ENCODE measurements at places on chromosomes 2 and 18. TPM values are rescaled to one million over a fixed set of nuclear protein-coding genes. Genes with fewer than 3 reads are reported as not detected.

GRCh38 chr2:119516121-119516520 lies 8.2 kb downstream of the SCTR start:
- DNase-seq: no peak

GRCh38 chr2:215931256-215931903 lies 82.0 kb downstream of the MREG start:
- peak; percentile 80 for DNase-seq

Gene TEX44
- total RNA-seq: not detected

DNA sequence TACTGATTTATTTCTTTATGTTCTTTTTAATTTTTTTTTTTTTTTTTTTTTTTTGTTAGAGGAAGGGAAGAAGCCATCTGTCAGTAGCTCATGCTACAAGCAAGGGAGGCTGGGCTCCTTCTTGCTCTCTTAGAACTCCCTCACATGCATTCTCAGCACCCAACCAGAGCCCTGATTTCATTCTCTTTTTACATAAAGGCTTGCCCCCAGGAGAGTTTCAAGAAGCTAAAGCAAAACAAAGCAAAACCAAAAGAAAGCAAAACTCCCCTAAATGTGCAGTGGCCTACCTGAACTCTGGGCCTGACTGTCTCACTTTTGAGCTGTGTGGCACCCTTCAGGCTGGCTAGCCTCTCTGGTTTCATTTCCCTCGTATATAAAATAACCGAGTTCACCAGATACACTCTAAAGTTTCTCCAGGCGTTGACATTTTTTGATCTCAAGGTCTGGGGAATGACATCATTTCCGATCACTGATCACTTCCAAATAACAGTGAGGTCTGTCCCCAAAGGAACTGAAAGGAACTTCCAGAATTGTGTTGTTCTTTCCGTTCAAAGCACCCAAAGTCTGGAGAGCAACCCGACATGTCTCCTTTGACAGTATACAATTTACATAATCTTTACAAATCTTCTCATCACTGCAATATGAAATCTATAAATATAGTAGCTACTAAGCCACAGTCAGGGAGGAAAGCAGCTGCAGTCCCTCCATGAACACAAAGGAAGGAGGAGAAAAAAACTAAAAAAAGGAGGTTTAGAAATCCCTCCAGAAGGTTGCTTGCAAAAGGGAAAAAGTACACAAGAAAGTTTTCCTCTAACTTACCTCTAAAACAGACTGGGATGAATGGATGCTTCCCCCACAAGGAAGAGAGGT lies 145.6 kb upstream of the NCK2 start:
- no peak for DNase-seq

Gene FAHD2B
- 7.2 TPM for total RNA-seq

- no peak for DNase-seq
These were observed 79.1 kb downstream of the DYM start for GRCh38 chr18:49381267-49381845.

Gene SERPINB12
- not detected for total RNA-seq

- DNase-seq: no peak
These were observed 195.3 kb upstream of the MEIS1 start for GRCh38 chr2:66239655-66240054.

- DNase-seq: no peak
These were observed 512.4 kb downstream of the LRP1B start for GRCh38 chr2:141618457-141618856.

- peak; percentile 16 for DNase-seq
These were observed 25.4 kb upstream of the CDH7 start for GRCh38 chr18:65725251-65726050.

- no peak for DNase-seq
These were observed 136.7 kb upstream of the CXCR4 start for GRCh38 chr2:136254681-136255080.

GRCh38 chr2:240111253-240111652 lies 24.9 kb downstream of the COPS9 start:
- DNase-seq: no peak

DNA sequence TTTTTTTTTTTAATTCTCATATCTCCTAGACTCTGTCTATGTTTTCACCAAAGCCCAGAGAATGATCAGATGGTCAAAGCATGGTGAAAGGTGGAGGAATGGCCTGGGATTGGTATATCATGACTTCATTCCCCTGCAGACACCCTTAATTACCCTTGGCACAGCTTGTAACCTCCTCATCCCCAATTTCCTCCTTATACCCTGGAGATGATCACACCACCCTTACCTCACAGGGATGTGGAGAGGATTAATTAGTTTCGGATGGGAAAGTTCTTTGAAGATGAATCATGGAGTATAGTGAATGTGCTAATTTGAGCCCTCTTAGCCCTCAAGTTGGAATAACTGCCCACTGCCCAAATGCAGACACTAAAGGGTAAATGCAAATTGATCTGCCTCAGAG lies 138.0 kb upstream of the LYPD6 start:
- no peak for DNase-seq

DNA sequence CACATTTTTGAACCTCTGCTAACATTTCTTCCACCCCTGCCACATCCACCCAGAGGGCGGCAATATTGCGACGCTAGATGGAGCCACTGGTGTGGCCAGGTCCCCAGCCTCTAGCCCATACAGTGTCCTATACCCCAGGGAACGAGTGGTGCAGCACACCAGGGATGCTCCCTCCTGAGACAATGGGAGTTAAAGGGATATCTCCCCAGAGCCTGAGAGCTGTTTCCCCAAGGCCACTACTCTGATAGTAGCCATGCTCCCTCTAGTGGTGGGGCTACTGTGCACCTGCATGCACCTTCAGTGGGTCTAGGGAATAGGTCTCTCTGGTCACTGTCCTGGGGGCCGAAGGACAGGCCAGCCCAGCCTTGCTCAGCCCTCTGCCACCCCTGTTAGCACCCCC lies 336.4 kb upstream of the FSHR start:
- DNase-seq: peak; percentile 29

- DNase-seq: peak; percentile 43
These were observed 34.7 kb downstream of the RFX8 start for GRCh38 chr2:101440127-101440738.

GRCh38 chr2:168278424-168278888 lies 31.1 kb upstream of the STK39 start:
- peak; percentile 71 for DNase-seq

Gene CD8B2
- total RNA-seq: not detected

Gene EVX2
- total RNA-seq: not detected

GRCh38 chr2:52141076-52141475 lies 1109.1 kb upstream of the NRXN1 start:
- DNase-seq: no peak

GRCh38 chr18:77102259-77103040 lies 30.1 kb downstream of the MBP start:
- DNase-seq: no peak

- no peak for DNase-seq
These were observed 205.8 kb downstream of the NDUFA10 start for GRCh38 chr2:239819091-239819973.

DNA sequence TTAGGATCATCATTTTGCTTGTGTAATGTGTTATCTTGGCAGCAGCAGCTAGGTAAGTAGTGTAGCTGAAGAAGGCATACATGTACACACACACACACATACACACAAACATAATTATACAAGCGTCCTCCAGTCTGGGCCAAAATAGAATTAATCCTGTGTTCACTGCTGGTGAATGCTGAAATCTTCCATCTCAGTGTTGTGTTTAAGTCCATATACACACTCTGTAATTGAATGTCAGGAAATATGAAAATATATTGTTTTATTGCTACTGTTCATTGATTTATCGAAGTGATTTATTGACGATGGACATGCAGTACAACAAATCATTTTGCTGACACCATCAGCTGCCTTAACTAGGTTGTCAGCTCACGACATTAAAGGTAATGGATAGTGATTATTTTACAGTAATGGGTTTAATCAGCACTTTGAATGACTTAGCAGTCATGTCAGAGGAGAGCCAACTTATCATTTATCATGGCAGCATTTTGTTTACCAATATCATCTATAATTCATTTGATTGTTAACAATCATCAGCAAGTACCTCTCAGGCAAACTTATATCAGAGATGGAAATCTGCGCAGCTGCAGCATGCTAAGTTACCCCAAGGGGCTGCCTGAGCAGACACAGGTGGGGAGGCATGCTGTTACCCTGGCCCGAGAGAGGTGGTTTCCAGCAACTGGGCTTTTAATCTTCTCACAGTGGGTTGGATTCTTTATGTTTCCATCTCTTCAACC lies 83.7 kb upstream of the FSHR start:
- DNase-seq: no peak

- DNase-seq: peak; percentile 90
These were observed 178.0 kb downstream of the MCFD2 start for GRCh38 chr2:46737577-46737976.

Gene MCM6
- total RNA-seq: 18.7 TPM

Gene TRIM43
- not detected for total RNA-seq

Gene HOXD3
- total RNA-seq: 0.08 TPM

Gene MGAT4A
- total RNA-seq: 97.6 TPM

Gene IL1RL2
- not detected for total RNA-seq

GRCh38 chr2:65751408-65751807 lies 319.0 kb upstream of the SPRED2 start:
- no peak for DNase-seq

- DNase-seq: no peak
These were observed 28.5 kb downstream of the INPP4A start for GRCh38 chr2:98472961-98473746.

DNA sequence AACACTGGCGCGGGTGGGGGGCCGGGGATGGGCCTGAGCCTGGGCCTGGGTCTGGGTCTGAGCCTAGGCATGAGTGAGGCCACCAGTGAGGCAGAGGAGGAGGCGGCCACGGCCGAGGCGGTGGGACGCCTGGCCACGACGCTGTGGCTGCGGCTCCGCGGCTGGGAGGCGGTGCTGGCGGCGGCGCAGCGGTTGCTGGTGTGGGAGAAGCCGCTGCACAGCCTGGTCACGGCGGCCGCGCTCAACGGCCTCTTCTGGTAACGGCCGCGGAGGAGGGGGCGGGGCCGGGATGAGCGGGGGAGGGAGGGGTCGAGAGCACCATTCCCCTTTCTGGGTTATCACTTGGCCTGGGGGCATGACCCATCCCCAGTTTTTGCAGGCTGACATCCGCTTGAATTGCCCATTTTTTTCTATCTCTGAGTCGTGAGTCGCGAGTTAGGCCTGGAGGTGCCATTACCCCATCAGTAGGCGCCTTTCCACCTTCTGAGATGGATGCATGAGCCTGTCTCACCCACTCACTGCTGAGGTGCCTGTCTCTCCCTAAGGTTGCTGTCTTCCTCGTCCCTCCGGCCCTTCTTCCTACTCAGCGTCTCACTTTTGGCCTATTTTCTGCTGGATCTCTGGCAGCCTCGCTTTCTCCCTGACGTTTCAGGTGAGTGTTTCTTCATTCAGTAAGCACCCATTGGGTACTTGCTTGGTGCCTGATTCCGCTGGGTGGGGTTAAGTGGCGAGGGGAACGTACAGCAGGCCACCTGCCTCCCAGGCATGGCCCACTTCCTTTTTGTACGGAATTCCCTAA lies 501 bp downstream of the RETREG2 start:
- no peak for DNase-seq

DNA sequence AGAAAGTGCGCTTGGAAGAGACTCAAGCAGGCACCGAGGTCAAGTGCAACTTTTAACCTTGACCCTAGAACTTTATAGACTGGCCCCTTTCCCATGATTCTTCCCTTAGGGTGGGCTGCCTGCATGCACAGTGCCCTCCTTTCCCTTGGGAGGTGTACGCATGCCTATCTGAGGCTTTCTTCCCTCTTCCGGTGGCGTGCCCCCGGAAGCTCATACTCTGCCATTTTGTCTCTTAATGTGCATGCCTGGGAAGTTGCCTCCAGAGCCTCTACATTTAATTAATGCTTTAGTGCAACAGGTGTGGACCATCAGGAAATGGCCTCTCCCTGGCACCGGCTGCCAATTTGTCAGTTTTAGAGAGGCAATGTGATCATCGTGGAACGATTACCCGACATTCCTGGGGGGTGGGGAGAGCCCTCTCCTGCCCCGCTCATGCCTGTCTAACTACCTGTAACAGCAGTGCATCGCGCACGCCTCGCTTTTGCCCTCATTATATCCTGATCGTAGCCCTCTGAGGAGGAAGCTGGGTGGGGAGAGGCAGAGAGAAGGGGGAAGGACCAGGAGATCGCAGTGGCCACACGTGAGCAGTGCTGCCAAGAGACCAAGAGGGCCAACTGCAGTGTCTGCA lies 194.8 kb downstream of the TFCP2L1 start:
- DNase-seq: no peak
